T-helper 2 cell (primary cell): ENCODE measurements at places on chromosomes 5 and 9.
A peak's percentile ranks its signal among the peaks of the same experiment; 100 is the strongest.

- peak; percentile 4 for DNase-seq
Measured at GRCh38 chr9:74696520-74696919, 191.2 kb downstream of the TRPM6 start.

DNA sequence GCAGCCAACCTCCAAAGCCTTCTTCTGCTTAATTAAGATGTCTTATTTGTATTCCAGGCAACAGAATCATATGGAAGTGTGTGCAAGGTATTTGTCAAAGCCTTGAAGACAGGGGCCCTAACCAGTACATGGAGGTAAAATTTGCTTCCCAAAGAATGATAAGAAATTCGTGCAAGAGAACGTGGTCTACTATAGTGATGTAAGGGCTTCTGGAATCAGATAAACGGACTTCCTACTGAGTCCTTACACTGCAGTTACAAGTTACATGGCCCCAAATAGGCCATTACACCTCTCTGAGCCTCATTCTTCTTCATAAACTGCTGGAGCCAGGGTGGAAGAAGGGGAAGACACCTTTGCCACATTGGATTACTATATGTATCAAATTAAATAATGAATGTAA, 15.9 kb upstream of the ISOC1 start:
- DNase-seq, result no peak

DNA sequence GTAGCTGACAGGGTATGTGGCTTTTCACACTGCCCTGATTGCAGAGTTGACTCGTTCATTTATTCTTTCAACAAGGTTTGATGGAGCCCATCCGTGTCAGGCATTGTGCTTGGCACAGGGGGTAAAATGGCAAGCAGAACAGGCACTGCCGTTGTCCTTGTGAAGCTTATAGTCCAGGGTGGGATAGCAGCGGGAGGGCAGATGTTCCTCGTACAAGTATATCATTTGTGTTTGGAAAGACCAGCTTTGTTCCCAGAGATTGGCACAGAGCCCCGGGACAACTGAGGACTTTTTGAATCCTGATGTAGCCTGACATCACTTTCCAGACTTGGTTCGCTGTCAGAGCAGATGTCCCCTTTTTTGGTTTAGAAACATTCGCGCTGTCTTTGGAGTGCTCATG, 50.9 kb downstream of the MVB12B start:
- no peak for DNase-seq

DNA sequence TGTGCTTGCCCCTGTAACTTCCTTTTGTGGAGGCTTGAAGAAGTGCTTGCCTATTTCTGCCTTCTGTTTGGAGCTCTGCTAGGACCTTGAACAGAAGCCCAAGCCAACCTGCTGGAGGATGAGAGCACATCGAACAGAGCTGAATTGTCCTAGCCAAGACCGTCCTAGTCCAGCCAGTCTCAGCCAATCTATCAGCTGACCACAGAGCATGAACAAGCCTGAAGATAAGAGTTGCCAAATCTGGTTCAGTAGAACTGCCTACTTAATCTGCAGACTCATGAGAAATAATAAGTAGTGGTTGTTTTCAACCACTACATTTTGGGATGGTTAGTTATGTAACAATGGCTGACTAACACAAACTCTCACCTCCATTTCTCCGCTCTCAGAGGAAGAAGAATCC, 4.4 kb upstream of the SNX2 start:
- no peak for DNase-seq

DNA sequence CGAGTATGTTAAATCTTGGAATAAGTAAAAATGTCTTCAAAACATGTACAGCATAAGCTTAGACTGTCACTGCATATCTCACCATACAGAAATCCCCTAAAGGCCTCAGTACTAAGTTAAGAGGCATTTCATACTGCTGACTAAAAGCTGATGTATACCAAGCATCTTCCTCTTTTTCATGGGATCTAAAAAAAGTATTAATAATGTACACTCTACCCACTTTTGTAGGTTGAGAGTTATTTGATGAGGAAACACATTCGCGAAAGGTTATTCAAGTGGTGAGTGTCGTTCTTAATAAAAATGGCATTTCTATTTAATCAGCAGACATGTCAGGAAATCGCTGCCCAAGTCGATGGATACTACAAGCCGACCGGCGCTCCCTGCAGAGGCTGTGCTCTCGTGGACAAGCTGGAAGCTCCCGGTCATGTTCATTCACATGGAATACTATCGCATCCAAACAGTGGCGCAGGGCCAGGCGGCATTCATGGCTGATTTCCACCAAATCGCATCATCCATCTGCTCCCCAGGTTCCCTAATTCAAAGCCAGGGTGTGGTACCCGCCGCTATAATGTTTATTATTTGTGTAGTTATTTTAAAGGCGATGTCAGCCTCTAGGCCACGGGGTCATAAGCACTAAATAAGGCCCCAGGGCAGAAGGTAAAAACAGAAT, 724 bp downstream of the SGTB start:
- DNase-seq, result no peak

- DNase-seq, result no peak
Measured at GRCh38 chr5:72242796-72243475, 77.1 kb downstream of the MRPS27 start.

- no peak for DNase-seq
Measured at GRCh38 chr5:69083412-69083811, 10.4 kb upstream of the SLC30A5 start.

DNA sequence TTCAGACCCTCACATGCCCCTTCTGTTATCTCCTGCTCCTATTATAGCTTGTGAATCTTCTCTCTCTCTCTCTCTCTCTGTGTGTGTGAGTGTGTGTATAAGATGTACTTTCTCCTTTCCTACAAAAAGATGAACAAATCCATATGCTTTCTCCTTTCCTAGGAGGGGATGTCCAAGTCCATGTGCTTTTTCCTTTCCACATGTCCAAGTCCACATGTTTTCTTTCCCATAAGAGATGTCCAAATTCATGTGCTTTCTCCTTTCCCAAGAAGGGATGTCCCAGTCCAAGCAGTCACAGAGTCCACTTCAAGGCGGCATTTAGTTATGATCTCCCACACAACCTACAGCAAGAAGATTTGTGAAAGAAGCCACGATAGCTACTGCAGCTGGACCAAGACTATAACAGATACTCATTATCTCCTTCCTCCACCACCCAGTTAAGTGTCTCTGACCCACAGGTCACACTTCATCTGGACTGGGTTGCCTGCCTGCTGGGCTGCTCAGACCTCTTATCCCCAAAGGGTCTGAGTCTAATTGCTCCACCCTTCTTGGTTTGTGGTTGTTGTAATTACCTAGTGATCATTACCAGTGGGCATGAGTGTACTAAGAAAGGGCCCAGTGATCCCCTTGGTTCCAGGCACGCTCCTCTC, 18.4 kb upstream of the FOXI1 start:
- no peak for DNase-seq
